Left renal pelvis (tissue), 4 donors: ENCODE measurements at places on chromosomes 7 and 10.
A peak's percentile ranks its signal among the peaks of the same experiment; 100 is the strongest.

GRCh38 chr10:99984211-99985034 is 25.3 kb downstream of the DNMBP start:
- DNase-seq = no peak

GRCh38 chr7:151051108-151051507 is 2.8 kb downstream of the ASIC3 start:
- no peak for DNase-seq

DNA sequence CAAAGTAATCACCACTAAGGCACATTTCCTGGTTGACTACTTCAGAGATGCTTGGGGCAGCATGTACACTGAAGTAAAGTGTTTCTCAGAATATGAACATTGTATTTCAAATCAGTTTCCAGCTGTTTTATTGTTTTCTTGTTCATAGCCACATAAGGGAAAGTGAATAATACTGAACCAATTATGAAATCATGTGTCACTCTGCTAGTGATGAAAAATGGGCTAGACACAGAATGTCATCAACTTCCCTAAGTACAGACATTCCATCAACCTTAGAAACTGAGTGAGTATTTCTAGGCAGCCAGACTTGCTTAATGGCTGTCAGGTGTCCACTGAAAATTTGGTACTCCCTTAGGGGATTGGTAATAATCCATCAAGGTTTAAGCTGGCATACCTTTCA is 603.5 kb downstream of the ARL4A start:
- no peak for DNase-seq

- DNase-seq = no peak
Measured at GRCh38 chr10:96260014-96260413, 11.4 kb downstream of the BLNK start.

DNA sequence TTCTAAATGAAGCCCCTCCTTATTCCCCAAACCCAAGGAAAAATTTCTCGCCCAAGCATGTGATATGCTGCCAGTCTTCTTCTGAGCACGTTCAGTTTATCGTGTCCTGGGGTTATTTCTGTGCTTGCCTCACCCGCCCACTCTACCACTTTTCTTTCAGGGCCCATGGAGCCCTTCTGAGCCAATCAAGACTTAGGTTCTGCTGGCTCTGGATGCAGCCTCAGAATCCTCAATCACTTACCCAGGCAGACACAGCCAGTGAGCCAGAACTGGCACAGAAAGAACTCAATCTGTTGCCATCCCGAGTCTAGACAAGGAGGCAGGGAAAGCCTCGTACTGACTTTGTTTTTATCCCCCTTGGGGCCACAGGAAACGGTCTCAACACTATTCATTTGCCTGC is 34.2 kb upstream of the C10orf90 start:
- no peak for DNase-seq

DNA sequence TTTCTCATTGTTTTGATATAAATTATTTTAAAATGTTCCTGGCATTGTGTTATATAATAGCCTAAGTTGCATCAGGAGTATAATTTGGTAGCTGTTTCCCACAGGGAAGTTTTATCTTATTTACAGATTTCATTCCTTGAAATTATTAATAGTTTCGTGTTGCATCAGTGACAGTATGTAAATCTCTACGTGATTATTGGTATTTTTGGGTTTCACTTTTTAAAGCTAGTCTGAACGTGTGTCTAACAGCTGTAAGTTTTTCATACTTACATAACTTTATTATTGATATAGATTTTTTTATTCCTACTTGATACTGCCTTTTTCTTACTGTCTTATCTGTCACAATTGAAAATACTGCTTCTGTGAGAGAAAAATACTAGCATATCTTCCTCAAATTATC is 167.9 kb downstream of the PHF14 start:
- DNase-seq = no peak

DNA sequence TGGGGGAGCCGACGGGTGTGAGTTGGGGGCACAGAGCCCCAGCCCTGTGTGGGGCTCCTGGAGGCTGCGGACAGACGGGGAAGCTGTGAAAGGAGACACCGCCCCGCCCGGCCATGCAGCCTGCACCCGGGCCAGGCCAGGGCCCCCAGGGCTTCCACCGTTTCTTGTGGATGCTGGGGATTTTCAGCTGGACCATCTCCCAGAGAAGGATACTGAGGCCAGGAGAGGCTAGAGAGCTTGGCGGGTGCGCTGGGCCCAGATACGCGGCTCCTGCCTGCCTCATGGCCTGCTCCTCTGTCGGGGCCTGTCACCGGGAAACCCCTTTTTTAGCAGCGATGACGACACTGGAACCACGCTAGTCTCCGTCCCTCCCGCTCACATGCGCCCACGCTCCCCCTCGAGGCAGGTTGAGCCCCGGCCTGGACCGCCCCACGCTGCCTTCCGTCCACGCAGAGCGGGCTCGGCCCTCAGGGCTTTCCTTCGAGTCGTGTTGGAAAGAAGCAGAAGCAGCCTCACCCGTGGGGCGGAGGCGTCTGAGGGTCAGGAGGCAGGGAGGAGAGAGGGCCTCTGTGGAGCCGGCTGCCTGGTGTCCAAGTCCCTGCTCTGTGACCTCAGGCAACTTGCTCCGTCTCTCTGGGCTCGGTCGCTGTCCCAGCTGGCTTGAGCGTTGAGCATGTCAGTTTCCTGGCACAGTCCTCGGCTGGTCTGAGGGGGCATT is 11.7 kb downstream of the TMEM184A start:
- DNase-seq = no peak

DNA sequence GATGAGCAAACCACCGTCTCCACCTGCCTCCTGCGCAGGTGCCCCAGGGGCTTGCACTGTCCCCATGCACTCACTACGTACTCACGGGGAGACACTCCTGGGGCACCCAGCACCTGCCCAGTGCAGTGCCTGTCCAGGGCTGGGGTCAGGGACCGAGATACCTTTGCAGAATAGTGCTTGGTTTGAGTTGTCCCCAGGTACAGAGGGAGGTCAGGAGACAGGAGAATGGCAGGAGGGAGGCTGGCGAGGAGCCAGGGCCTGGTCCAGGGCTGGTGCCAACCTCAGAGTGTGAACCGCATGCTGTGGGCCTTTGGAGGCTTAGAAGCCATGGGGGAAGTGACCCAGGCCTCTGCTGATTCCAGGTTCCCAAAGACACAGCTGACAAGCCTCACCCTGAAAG is 110.1 kb upstream of the GPR26 start:
- no peak for DNase-seq

DNA sequence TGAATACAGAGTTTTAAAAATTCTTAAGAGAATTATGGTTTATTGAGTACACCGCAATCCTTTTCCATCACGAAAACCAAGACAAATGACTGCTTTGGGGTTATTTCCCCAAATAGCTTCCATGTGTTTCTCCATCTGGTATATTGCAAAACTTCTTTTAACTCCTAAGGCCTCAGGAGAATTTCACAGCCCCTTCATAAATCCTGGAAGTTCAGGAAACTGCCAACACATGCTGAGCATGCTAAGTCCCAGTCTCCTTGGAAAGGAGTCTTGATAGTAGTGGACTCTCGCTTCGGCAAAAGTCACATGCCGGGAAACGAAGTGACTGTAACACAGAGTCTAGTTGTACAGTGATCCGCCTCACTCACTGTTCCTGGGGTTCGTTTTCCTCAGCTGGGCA is 88.1 kb upstream of the RSU1 start:
- DNase-seq = no peak

- DNase-seq = no peak
Measured at GRCh38 chr7:142030848-142031247, 35.2 kb downstream of the MGAM start.

DNA sequence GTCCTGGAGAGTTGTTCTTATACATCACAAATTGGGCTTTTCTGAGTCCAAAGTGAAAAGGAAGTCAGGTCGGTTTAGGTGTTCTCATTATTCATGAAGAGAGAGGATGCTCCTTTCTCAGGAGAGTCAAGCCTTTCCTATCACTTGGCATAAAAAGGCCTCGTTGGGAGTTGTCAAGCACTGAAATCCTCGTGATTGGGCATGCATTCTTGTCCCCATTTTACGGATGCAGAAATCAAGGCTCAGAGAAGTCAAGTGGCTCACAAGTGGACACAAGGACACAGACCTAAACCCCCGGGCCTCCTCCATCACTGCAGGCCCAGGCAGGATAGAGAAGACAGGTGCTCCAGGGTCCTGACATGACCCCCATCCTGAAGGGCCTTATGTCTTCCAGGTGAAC is 8.5 kb downstream of the RBP3 start:
- DNase-seq = no peak

GRCh38 chr7:111660478-111660877 is 98.2 kb upstream of the IMMP2L start:
- no peak for DNase-seq

- no peak for DNase-seq
Measured at GRCh38 chr7:140027858-140028257, 34.9 kb downstream of the PARP12 start.

GRCh38 chr10:11303361-11304170 is 285.9 kb downstream of the CELF2 start:
- DNase-seq = no peak

GRCh38 chr7:23067271-23067670 is 38.3 kb upstream of the KLHL7 start:
- no peak for DNase-seq

GRCh38 chr7:44258423-44258760 is 57.6 kb downstream of the YKT6 start:
- DNase-seq = no peak

GRCh38 chr7:28957064-28957750 is 923 bp downstream of the TRIL start:
- peak; percentile 20 for DNase-seq

- DNase-seq = no peak
Measured at GRCh38 chr10:93445097-93445960, 36.8 kb downstream of the MYOF start.

- no peak for DNase-seq
Measured at GRCh38 chr10:86707505-86707904, 39.2 kb downstream of the LDB3 start.

GRCh38 chr7:110994028-110994967 is 96.6 kb upstream of the LRRN3 start:
- DNase-seq = no peak

- DNase-seq = no peak
Measured at GRCh38 chr10:31136386-31136785, 104.7 kb upstream of the ZNF438 start.

DNA sequence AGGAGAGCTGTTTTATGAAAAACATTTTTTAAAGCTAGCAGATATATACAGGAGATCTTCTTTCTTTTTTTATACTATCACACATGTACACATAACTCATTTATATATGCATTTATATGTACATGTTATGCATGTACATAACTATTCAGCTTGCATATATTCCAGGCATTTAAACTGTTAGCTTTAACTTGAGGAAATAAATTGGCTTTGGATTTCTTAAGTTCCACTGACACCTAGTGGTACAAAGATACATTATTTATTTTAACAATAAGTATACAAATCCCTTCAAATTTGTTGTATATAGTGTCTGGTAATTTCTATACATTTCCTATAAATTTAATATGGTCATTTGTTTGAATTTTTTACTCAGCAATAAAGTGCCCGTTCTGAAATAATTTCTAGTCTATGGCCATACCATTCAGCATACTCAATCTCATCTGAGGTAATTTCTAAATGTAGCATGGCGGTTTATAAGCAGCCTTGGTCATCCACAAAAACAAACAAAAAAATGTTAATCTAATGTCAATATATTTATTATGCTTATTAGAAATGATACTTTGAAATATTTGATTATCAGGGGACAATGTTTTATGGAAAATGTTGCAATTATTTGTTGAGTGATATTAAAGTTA is 11.6 kb downstream of the ZDHHC6 start:
- no peak for DNase-seq

- no peak for DNase-seq
Measured at GRCh38 chr10:7577579-7577978, 89.2 kb downstream of the ITIH5 start.

DNA sequence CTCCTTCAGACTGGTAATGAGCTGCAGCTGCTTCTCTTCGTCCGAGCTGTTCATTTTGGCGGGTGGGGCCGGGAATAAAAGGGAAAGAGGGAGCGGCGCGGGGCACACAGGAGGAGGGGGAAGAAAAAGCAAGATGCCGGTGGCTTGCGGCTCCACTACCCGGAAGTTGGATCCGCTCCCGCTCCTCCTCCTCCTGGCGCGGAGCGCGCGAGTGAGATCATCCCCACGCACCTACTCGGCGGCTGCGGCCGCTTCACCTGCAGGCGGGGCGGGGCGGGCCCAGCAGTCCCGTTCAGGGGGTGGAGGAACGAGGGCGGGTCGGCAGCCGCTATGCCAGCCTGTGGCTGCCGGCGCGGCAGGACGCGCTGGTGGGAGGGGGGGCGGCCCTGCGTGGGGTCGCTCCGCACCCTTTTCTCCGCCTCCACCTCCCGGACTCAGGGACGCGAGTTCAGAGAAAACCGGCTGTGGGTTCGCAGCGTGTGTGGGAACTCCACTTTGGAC is at the start of gene SHTN1:
Gene SHTN1, minus strand, starts transcription at position 162 of the 501 bp plus-strand sequence. Its CDS starts 108 bp downstream, at position 54.
- DNase-seq = no peak

- no peak for DNase-seq
Measured at GRCh38 chr7:19404912-19405329, 259.7 kb upstream of the FERD3L start.

GRCh38 chr10:421170-421569 is 268.3 kb downstream of the DIP2C start:
- DNase-seq = no peak
